ENCODE measurements at places on chromosomes 6 and 20.

- no peak for DNase-seq
These were observed 23.5 kb downstream of the DNAAF9 start for GRCh38 chr20:3383878-3384495.

GRCh38 chr20:46622165-46622564 lies 29.1 kb downstream of the SLC13A3 start:
- DNase-seq, result no peak

GRCh38 chr6:1001655-1002349 lies 308.9 kb upstream of the EXOC2 start:
- DNase-seq, result no peak

GRCh38 chr6:19535351-19535750 lies 301.8 kb upstream of the ID4 start:
- DNase-seq, result no peak

- no peak for DNase-seq
These were observed 100.0 kb downstream of the MBOAT1 start for GRCh38 chr6:20112241-20112640.

DNA sequence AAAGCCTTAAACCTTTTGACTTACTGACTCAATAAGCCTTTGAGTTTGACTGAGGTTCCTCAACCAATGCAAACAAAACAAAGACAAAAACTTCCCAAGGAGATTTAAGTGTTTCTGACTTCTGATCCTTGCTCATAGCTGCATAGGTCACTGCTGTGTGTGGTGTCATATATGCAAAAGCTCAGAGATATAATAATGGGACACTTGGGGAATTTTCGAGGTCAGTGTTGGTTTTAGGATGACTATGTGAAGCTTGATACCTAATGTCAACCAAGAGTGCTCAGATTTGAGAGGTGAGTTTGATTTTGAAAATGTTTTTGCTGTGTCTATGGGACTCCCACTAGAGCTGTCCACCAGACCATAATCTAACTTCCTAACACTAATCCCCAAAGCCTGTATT lies 26.2 kb downstream of the ZKSCAN8 start:
- no peak for DNase-seq

DNA sequence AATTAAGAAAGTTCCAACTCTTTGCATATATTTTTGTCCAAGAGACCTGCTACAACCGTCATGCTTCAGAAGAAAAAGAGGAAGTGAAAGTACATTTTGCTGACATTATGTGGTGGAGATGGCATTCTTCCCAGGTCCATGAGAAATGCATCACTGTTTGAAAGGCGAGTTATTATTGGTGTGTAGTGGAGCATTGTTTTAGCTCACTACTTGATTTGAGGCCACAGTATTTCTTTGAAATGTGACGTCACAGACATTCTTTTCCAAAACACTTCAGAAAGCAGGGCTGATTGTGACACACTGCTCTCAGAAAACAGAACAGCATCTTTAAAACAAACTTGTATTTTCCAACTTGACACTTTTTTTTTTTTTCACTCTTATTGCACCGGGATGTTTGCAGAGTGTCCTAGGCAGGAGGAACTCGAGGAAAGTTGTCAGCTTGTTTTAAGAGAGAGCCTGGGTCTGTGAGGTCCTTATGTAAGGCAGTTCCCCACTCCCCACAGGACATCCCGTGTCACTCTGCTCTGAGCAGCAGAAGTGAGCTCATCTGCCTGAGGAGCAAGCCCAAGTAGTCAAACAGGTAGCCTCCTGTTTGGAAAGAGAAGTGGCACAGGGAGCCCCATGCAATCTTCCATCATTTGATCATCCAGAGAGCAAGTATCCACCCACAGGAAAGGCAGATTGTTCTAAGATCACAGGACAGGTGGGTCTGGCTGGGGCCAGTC lies 1.1 kb downstream of the SPTLC3 start:
- peak; percentile 50 for DNase-seq

GRCh38 chr20:23289724-23290395 lies 60.7 kb upstream of the NXT1 start:
- no peak for DNase-seq

Data from breast epithelium (tissue), 4 donors.